ENCODE measurements at places on chromosomes 7 and 10. TPM values are rescaled to one million over a fixed set of nuclear protein-coding genes. Genes with fewer than 3 reads are reported as not detected.

DNA sequence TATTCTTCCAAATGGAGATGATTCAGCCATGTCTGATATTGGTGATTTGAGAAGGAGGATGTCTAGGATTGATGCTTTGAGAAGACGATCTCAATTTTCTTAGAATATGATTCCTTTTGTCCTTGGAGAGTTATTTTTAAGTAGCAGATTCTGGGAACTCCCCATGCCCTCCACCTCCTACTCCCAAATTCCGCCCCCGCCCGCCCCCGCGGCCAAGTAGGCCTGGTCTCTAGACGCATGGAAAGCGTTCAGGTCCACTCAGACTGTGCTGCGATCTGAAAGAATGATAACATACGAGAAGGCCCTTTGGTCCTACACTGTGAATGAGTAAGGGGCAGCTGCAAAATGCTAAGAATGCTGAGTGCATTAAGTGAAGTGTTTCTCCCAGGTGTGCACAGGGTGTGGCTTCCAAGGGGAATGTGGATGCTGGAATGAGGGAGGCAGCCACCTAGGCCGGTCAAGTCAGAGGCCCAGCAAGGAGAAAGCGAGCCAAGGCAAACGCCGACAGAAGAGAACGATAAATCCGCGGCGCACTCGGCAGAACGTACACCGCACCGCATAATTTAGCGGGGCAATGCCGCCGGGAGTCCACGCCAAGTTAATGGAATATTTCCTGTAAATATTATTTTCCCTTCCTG lies 142.3 kb downstream of the PRPF18 start:
- no peak for DNase-seq

DNA sequence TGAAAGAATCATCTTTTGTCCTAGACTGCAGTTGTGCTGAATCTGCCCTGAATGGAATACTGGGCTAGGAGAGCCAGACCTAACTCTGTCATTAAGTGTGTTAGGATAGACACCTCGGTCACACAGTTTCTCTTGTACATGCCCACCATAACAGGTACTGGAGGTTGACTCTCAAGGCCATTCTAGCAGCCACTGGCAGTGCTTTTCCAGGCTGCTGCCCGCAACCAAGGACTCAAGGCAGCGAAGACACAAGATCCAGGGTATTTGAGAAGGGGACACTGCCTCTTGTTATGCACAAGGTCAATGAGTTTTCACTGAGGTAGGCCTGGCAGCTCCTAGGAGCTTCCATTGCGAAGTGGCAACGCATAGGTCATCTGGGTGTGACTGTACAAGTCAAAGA lies 70.6 kb upstream of the ZNF746 start:
- DNase-seq: no peak

The GDF2 gene
- not detected for total RNA-seq

GRCh38 chr10:17683541-17683940 lies 39.6 kb downstream of the STAM start:
- DNase-seq: no peak

All from pulmonary artery endothelial cell (primary cell).